Left renal pelvis (tissue), 4 donors: ENCODE measurements at places on chromosomes 7 and 10. TPM values are rescaled to one million over a fixed set of nuclear protein-coding genes. Genes with fewer than 3 reads are reported as not detected.

- no peak for DNase-seq
Observed at GRCh38 chr7:106313456-106313901, 28.7 kb upstream of the NAMPT start.

- DNase-seq, result no peak
Observed at GRCh38 chr10:78659598-78659967, 409.2 kb upstream of the ZMIZ1 start.

DNA sequence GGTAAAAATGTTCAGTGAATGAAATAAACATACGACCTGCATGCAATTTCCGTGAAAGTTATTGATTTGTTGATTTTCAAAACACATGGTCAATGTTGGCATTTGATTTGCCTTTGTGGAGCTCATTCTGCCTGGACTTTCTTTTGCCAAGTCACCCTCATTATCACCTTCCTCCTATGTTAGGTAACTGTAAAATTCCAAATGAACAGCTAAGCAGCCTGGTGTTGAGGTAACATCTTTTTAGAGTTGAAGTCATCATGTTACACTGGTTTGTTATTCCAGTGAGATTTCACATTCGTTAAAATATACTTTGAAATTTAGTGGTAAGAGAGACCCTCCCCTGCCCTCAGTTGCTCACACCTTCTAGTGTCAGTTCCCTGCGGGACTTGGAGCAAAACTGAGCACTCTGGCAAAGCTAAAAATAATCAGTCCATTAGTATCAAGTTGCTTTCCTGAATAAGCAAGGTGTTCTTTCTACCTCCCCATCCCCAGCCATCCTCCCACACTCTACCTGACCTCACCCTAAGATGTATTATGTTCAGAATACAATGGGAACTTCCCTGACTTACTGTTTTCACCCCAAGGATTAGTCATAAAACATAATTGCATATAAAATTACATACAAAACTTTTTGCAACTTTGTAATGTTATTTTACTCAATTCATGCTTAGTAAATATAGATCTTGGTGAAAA lies 283.3 kb upstream of the SEMA3A start:
- DNase-seq, result no peak

DNA sequence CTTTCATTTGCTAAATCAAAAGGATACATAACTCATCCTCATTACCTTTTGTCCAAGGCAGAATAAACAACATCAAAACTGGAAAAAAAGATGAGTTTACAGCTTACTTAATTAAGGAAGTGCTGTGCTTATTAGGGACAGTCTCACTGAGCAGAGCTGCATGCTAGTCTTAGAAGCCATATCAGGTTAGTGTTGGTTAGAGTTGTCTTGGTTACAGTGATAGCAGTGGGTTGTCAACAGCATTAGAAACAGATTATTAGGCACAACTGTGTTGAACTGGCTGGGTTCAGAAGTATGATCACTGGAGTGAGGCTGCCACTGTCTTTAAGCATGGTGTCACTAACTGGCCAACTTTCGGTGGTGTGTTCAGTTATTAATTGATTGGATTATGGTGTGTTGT lies 503.9 kb upstream of the IGFBP3 start:
- DNase-seq, result no peak

The GDF2 gene
- polyA plus RNA-seq, result not detected

DNA sequence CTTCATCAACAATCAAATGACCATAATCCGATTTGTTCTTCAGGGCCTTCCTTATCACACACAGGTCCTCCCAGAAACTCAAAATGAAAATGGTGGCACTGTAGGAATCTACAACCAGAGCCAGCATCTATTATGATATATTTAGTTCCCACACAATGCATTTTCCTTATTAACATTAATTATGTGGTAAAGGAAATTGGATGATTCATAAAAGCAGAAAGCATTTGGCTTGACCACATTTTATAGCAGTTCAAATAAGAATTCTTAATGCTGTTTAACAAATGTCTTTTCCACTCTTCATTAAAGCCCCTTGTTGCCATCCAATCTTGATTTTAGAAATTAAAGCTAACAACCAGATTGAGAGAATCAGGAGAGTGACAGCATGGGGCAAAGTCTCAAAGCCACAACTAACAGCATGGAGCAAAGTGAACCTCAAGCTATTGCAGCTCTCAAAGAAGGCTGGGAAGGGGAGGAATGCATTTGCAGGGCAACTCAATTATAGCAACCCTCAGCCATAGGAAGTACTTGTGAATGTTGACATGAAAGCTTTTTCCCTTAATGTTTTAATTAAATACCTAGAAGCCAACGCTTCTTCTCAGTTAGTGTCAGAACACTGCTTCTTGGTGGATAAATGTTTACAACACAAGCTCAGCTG lies 549.1 kb downstream of the NXPH1 start:
- DNase-seq, result no peak

- DNase-seq, result no peak
Observed at GRCh38 chr10:112202561-112203241, 19.1 kb upstream of the GPAM start.

- DNase-seq, result no peak
Observed at GRCh38 chr7:49520951-49521350, 252.5 kb upstream of the VWC2 start.

DNA sequence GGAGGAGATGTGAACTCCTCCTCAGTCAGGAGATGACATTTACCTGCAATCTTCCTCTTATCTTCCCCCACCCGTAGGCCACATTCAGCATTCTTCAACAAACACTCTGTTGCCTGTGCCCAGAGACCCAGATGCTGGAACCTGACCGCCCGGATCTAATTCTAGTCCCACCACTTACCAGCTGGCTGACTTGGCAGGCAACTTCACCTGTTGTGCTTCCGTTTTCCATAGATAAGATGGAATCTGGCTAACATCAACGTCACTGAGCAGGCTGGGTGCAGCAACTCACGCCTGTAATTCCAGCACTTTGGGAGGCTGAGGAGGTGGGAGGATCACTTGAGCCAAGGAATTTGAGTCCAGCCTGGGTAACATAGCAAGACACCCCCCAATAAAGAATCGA lies 21.3 kb upstream of the FXYD4 start:
- no peak for DNase-seq

DNA sequence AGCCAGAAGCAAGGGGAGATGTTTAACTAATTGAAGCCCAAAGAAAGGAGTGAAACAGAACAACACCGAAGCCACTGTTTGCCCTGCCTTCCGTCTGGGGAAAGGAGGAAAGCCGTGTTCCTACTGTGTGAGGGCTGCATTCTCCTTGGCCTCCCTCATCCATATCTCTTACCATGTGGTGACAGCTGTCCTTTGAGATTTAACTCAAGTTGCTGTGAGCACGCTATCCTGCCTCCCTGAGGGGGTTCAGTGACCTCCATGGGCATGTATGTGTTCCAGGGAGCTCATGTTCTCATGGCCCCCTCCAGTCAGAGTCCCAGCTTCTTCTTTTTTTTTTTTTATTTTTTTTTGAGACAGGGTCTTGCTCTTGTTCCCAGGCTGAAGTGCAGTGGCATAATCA lies 26.2 kb upstream of the CRHR2 start:
- DNase-seq, result no peak

GRCh38 chr7:134669388-134669787 lies 22.7 kb downstream of the BPGM start:
- DNase-seq, result no peak

DNA sequence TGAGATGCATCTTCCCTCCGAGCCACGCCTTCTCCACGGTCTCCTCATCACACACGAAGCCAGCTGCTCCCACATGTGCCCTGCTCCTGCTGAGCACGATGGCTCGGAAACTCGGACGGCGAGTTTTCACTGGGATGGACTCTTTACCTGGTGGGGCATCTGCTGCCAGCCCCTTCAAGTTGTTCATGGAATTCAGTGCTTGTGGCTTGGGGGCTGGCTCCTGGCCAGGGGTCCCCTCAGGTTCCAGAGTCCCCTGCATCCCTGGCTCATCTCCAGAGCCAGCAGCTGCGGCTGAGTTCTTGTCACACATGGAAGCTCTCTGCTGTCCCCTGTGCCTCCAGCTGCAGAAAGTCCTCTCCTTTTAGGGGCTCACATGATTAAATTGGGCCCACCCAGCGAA lies 654.0 kb downstream of the SDK1 start:
- no peak for DNase-seq

GRCh38 chr7:151225948-151226510 lies 976 bp downstream of the ABCF2 start:
- no peak for DNase-seq

- no peak for DNase-seq
Observed at GRCh38 chr10:100520811-100521210, 1.1 kb upstream of the SEC31B start.

The KMT2E gene
- polyA plus RNA-seq, result 81.8 TPM

The ZNF853 gene
- polyA plus RNA-seq, result 16.3 TPM

DNA sequence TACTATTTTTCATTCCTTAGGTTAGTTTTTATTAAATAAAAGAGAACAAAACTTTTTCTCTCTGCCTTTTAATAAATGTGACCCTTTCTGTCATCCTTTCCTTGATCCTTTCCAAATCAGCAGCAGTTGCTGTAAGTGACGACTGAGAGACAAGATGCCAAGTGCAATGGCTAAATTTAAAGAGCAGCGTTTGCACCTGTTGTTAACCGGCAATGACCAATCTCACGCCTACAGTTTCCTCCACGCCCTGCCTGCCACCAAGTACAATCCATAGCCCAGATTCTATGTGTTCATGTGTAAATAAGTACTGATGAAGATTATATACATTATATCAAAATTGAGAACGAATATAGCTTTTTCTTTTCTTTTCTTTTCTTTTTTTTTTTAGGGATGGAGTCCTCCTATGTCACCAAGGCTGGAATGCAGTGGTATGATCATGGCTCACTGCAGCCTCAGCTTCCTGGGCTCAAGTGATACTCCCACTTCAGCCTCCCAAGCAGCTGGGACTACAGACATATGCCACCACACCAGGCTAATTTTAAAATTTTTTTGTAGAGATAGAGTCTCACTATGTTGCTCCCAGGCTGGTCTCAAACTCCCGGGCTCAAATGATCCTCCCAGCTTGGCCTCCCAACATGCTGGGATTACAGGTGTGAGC lies 6.5 kb upstream of the MCU start:
- no peak for DNase-seq

- no peak for DNase-seq
Observed at GRCh38 chr10:23063973-23064812, 31.2 kb upstream of the MSRB2 start.

- DNase-seq, result no peak
Observed at GRCh38 chr7:101823096-101823495, 5.7 kb downstream of the CUX1 start.

The NSUN5 gene
- 15.0 TPM for polyA plus RNA-seq

The TUBB8 gene
- 1.4 TPM for polyA plus RNA-seq

DNA sequence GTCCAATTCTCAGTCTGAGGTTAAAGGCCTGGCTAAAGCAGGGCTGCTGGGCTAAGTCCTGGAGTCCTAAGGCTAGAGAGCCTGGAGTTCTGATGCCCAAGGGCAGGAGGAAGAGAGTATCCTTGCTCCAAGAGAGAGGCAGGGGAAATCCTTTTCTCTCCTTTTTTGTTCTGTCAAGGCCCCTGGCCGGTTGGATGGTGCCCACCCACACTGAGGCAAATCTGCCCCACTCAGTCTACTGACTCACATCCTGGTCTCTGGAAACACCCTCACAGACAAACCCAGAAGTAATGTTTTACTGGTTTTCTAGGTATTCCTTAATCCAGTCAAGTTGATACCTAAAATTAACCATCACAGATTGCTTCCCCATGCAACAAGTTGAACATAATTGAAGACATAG lies 23.0 kb downstream of the ZNF518A start:
- no peak for DNase-seq

GRCh38 chr7:11252705-11253272 lies 279.1 kb downstream of the PHF14 start:
- no peak for DNase-seq

The SORCS1 gene
- 10.0 TPM for polyA plus RNA-seq

GRCh38 chr7:40239755-40240303 lies 105.0 kb downstream of the SUGCT start:
- no peak for DNase-seq

DNA sequence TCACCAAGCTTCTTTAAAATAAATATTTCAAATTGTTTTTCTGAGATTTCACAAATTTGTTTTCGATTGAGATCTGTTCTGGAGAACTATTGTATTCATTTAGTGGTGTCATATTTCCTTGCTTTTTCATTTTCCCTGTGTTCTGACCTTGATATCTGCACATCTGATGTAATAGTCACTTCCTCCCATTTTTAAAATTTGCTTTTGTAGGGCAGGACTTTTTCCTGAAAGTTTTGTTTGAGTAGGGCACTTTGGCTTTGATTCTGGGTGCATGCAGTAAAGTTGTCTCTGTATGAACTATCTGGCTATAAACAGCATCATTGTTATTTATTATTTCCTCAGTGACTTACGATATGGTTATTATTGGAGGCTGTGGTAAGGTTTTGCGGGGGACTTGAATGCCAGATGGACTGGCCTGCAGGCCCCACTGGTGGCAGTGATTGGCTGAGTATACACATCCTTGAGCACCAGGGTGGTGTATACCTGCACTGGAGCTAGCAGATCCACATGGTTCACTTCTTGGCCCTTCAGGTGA lies 83.6 kb downstream of the CSTF2T start:
- DNase-seq, result no peak

The CLDN4 gene
- 111 TPM for polyA plus RNA-seq

The TAS2R4 gene
- 2.0 TPM for polyA plus RNA-seq

The TAS2R5 gene
- 9.3 TPM for polyA plus RNA-seq

The LRRD1 gene
- polyA plus RNA-seq, result 0.67 TPM

DNA sequence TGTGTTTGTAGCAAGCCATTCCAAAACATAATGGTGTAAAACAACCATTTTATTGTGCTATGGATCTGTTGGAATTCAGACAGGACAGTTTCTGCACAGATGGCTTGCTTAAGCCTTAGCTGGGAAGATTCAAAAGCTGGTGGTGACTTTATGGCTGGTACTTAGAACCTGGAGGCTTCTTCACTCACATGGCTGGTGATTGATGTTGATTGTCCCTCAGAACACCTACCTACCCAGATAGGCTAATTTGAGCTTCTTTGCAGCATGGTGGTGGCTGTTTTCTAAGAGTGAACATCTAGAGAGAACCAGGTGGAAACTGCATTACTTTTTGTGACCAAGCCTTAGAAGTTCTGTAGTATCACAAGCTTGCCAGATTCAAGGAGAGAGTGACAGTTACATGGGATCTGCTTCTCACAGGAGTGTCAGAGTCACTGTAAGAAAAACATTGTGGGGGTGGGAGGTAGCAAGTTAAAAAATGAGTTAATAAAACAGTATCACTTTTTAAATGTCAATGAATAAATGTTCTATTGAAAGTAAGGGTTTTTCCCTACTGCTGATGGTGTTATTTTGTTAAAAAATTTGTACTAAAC lies 7.1 kb downstream of the R3HCC1L start:
- DNase-seq, result no peak

GRCh38 chr7:77569514-77570232 lies 32.6 kb downstream of the PTPN12 start:
- DNase-seq, result no peak

The VSTM2A gene
- 1.9 TPM for polyA plus RNA-seq

- no peak for DNase-seq
Observed at GRCh38 chr7:2713370-2713769, 25.4 kb downstream of the AMZ1 start.

- DNase-seq, result no peak
Observed at GRCh38 chr10:10149899-10150298, 867.8 kb upstream of the CELF2 start.

The OPN1SW gene
- 1.3 TPM for polyA plus RNA-seq

The TMEM270 gene
- not detected for polyA plus RNA-seq
